A549 treated with CpdA at 1 μM for 4 hours (cell line): ENCODE measurements at places on chromosomes 2 and 18. TPM values are rescaled to one million over a fixed set of nuclear protein-coding genes. Genes with fewer than 3 reads are reported as not detected.

SLC40A1 gene
- 3.4 to 4.5 TPM (median 3.7 TPM) in 5 replicates for total RNA-seq

LIMS3 gene
- total RNA-seq: not detected in 5 replicates

ADD2 gene
- 17.7 to 27.3 TPM (median 22.9 TPM) in 5 replicates for total RNA-seq

SNRNP27 gene
- 48.2 to 81.8 TPM (median 52.7 TPM) in 5 replicates for total RNA-seq

RAB1A gene
- total RNA-seq: 208 to 255 TPM (median 239 TPM) in 5 replicates
